GM18507 (cell line): ENCODE measurements at places on chromosomes 4 and X.

- no peak for DNase-seq
Observed at GRCh38 chrX:110135618-110136017, 132.7 kb downstream of the TMEM164 start.

DNA sequence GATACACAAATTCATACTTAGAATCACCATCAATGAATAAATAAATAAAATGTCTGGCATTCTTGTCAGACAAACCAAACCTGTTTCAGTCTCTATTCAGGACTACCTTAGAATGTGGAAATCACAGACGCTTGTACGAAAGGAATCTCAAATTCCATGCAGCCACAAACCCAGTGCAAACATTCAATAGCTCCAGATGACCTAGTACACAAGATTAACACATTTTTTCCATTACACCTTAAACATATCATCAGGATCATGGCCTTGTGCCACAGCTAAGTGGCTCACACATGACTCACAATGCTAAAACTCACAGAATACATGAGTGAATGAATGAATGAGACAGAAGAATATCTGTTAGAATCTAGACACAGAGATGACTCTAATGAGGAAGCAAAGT is 134.2 kb downstream of the PWWP3B start:
- no peak for DNase-seq

DNA sequence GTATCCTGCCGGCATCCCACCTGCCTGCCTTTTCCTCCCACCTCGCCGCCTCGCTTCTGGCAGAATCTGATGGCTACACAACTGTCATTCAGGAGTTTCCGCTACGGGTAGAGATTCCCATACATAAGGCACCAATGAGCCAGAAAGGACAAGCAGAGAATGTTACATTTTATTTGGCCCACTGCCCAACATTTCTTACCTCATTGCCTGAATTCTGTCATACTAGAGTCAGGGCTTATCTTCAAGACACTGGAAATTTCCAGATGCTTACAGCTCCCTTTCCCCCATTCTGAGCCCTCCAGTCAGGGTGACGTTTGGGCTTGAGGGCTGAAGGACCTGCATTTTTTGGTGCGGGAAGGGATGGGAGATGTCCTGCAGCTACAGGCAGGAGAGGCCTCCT is 113.0 kb downstream of the NHS start:
- DNase-seq = no peak

GRCh38 chr4:166499820-166500219 is 626.8 kb downstream of the TLL1 start:
- DNase-seq = no peak

DNA sequence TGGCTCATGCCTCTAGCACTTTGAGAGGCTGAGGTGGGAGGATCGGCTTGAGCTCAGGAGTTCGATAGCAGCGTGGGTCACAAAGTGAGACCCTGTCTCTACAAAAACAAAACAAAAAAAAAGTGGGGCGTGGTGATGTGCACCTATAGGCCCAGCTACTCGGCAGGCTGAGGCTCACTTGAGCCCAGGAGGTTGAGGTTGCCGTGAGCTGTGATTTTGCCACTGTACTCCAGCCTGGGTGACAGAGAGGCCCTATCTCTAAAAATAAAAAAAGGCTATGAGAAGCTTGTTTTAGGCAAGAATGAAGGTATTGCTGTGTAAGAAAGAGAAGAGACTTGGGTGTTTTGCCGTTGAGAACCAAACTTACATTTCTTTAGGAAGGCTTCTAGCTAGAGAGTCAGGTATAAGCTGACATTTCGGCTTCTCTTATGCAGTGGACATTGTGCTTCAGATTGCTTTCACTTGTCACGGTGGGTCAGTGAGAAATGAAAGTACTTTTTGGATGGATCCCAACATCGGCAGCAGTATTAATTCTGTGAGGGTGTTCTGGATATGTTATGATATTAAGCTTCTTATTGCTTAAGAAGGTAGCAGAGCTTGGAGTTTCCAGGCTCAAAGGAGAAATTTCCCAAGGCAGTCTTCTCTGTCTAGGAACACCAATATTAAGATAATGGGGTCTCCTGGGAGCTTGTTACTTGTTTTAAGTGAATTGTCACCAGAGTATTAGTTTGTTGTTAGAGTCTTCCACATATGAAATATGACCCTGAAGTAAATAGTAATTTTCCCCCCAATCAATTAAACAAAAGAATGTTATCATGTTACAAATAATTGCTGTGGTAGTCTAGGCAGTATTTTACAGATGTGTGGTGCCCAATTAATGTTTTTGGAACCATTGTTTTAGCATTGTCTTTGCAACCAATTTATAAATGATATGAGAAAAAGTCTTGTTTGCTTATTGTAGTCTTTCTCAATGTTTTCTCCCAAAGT is 17.6 kb downstream of the TMEM131L start:
- no peak for DNase-seq

DNA sequence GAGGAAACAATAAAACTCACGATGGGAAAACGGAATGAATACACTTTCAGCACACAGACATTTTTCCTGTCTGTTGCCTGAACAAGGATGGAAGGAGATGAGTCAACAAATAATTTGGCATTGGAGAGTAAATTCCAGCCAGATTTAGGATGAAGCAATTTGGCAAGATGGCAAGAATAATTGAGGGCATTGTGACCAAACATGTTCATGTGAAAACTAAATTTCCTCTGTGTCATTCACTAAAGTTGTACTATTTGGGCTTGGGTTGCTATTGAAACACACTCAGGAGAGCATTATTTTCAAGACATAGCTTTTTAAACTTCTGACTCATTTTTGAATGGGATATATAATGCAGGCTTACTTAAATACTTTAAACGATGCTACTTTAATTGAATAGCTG is 1614.4 kb downstream of the PCDH19 start:
- DNase-seq = no peak

DNA sequence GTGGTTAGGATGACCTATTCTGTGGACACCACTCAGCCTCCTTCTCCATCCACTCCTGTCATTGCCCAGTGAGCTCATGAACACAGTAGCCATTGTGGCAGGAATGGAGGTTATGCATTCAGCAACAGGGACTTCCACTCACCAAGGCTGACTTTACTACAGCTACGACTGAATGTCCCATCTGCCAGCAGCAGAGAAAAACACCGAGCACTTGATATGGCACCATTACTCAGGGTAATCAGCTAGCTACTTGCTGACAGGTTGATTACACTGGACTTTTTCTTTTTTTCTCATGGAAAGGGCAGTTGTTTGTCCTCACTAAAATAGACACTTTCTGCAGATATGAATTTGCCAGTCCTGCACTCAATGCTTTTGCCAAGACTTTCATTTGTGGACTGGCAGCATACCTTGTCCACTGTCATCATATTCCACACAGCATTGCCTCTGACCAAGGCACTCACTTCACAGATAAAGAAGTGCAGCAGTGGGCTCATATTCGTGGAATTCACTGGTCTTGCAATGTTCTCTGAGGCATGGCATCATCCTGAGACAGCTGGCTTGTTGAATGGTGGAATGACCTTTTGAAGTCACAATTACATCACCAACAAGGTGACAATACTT is 37.3 kb upstream of the UGT2B4 start:
- DNase-seq = no peak

- DNase-seq = no peak
Observed at GRCh38 chr4:89270792-89271191, 36.8 kb downstream of the GPRIN3 start.

- DNase-seq = no peak
Observed at GRCh38 chr4:56665781-56666180, 15.3 kb downstream of the HOPX start.

DNA sequence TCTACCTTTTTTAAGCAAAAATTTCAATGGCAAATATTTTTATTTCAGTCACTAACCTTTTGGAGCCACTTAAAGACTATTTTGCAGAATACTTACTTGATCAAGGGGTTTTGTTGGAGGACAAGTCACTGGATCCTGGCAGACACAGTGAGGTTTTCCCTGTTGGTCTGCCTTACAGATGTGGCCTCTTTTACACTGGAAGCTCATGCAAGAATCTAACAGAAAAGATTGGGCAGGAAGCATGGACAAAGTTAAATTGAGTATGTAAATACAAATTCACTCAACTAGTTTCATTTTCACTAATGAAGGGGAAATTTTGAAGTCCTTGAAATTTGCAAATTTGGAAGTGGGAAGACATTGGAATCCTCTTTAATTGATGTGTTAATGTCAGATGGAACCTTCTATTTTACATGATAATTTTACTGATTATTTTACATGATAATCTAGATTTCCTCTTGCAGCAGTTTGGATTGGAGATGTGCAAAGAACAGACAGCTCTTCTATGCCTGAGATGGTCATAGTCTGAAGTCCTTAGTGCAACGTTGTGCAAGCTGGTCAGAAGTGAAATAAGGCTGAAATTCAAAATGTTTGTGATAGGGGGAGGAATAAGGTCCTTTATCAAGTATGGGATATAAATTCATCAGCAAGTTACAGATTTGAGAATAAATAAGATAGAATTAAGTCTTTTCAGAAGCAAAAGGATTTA is 38.4 kb downstream of the SPARCL1 start:
- no peak for DNase-seq

GRCh38 chr4:1604706-1605205 is 79.4 kb downstream of the FAM53A start:
- DNase-seq = no peak

DNA sequence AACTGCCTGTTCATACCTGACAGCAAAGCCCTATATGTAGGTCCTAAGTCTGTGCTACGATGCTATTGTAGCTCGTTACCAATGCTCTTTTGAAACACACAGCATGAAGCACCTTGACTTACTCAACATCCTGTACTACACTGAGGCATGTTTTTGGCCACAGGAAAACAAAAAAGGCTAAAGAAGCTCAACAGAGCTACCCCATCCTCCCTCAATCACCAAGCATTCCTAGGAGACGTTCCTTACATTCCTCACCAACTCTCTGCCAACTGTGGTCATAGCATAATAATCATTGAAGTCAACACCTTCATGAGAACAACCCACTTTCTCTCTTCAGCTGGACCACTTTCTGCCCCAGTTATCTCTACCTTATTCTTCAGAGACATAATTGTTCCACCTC is 73.7 kb upstream of the SLC25A43 start:
- DNase-seq = no peak

DNA sequence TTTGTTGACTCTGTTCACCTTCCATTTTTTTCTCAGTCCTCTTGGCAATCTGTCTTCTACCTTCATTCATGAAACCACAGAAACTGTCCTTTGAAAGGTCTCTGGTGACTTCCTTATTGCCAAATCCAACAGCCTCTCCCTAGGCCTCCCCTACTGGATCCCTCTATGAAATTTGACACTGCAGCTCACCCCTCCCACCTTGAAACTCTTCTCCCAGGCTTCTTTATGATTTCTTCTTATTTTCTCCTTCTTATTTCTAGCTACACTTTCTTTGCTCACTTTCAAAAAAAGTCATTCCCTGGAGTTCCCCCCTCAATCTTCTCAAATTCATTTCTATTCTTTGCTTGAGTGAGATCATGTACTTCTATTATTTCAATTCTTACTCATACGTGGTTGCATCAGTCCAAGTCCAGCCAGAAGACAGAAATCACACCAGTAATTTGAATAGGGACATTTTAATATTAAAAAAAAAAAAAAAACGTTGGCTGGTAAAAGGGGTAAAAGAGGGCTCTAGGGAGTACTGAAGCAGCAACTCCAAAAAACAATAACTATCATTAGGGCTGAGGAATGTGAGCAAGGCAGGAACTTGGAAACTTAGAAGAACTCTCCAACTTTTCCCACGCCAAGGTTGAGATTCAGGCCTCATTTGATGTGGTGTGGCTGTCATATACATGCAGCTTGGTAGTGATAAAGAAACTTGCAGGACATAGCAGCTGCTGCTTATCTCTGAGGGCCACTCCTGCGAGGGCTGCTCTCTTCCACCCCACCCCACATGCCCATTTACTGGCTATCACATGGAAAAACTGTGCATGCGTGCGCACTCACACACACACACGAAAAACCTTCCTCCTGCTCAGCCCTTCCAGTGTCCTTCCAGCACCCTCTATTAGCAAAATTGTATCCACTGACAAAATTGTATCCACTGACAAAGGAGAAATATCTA is 169.8 kb upstream of the GALNT7 start:
- no peak for DNase-seq

- DNase-seq = no peak
Observed at GRCh38 chrX:85815203-85815751, 232.1 kb downstream of the CHM start.

- DNase-seq = no peak
Observed at GRCh38 chr4:46954643-46955042, 38.7 kb downstream of the GABRA4 start.

DNA sequence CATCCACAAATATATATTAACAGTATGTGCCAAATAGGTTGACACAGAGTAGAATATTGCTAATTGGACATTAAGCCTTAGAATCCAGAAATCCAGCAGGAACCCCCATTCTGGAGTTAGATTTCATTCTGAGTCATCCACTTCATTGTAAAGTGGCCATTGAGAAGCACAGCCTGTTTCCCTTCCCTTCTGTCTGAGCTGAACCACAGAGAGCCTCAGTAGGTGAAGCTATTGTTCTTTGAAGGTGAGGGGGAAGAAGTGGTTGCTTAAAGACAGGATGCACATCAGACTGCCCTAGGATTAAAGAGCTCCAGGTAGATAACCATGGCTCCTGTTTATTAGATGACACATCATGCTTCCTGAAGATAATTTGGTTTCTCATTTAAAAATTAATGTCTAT is 30.6 kb upstream of the MCF2 start:
- no peak for DNase-seq

DNA sequence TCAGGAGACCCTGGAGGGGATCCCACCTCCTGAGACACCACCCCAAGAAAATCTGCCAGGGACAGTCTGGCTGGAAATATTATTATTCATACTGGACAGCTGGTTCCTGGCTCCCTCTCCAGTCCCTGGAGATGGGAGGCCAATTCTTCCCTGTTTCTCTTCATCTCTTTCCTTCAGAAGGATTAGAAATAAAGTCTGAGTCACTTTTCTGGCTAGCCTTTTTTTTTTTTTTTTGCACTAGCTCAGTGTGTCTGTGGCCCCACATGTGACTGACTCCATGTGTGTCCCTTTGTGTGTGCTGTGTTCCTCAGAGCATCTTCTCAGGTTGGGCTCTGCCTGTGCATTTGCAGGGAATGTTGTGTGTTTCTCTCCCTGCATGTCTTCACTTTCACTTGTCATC is 1.8 kb upstream of the FRMPD3 start:
- DNase-seq = no peak

GRCh38 chr4:3860061-3860912 is 94.1 kb downstream of the ADRA2C start:
- DNase-seq = no peak

DNA sequence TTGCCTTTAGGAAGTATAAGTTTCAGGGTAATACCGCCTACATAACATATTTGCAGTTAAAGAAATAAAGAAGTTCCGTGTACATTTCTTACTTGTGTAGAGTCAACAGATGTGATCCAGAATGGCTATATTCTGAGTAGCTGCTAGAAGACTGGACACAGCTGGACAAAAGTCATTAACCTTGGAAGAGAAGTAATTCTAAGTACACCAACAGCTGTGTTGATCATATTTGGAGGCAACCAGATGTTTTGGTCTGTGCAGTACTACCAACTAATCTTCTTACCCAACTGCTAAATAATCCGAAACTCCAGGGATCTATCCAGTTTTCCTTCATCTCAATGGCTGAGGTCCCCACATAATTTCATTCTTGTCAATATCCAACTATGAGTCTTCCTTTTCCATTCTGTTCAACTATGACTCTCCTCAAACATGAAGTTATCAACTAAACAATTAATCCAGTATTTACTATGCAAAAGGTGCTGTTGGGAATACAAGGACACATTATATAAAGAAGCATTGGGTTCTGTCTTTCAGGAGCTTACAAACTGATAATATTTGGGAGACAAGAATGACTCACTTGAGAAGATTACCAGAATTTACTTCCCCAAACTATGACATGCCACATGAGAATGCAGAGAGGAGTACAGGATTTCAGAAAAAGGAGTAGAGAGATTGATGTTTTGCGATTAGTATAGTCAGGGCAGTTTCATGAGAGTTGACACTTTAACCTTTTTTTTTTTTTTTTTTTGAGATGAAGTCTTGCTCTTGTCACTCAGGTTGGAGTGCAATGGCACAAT is 78.2 kb downstream of the COL4A6 start:
- no peak for DNase-seq
